Caco-2 (cell line): ENCODE measurements at places on chromosomes 5 and 9. TPM values are rescaled to one million over a fixed set of nuclear protein-coding genes. Genes with fewer than 3 reads are reported as not detected.

The KIF4B gene
- 0.14 TPM in 2 replicates for total RNA-seq

The OR1J2 gene
- not detected in 2 replicates for total RNA-seq

DNA sequence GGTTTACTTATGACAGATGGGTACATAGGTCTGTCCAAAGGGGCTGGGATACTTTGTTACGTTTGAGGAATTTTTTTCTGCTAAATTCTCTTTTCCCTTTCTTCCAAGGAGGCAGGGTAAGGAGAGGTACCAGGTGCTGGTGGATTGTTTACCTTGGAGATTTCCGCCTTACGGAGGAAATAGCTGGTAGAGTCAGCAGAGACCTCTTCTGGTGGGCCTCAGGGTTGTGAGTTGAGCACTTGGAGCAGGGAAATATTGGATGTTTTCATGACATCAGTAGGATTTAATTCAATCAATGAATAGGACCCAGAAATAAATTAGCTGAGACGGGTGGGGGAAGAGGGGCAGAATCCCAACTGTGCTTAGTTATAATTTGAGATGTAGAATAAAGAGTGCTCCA is 60.0 kb upstream of the TAF11L2 start:
- no peaks in the 10 kb centered on the region for H3K27me3 ChIP-seq
- H3K4me1 ChIP-seq, result no peaks in the 10 kb centered on the region
- H3K36me3 ChIP-seq, result no peaks in the 10 kb centered on the region
- H3K27ac ChIP-seq, result peak overlapping the region; percentile 13
- DNase-seq, result no peak

DNA sequence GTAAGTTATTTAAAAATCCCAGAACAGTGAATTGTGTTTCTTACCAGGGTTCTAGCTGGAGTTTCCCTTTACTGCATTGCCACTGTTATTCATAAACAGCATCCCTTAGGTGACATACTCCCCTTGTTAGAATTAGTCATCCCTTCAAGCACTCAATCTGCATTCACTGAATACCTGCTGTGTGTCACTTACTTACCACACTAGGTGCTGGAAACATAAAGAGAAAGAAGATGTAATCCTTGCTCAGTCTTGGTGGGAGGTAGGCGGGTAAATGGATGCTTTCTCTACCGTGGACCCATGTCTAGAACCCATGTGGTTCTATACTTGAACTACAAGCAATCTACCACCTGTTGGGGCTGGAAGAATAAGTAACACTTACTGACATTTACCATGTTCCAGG is 371.6 kb downstream of the KDM4C start:
- H3K36me3 ChIP-seq, result peaks cover 1% of the 10 kb centered on the region; the same call in 1 of the 2 replicates
- H3K27me3 ChIP-seq, result no peaks in the 10 kb centered on the region
- DNase-seq, result no peak
- H3K4me1 ChIP-seq, result no peaks in the 10 kb centered on the region
- no peak overlapping the region for H3K27ac ChIP-seq

The SLC46A2 gene
- not detected in 2 replicates for total RNA-seq

GRCh38 chr5:65186646-65187227 is 295.0 kb downstream of the ADAMTS6 start:
- H3K4me1 ChIP-seq, result peaks cover 19% of the 10 kb centered on the region
- no peaks in the 10 kb centered on the region; the same call in 1 of the 2 replicates for H3K36me3 ChIP-seq
- H3K27me3 ChIP-seq, result no peaks in the 10 kb centered on the region
- no peak for DNase-seq
- H3K27ac ChIP-seq, result no peak overlapping the region

GRCh38 chr5:158414780-158415179 is 555.8 kb upstream of the CLINT1 start:
- no peak overlapping the region for H3K27ac ChIP-seq
- H3K4me1 ChIP-seq, result no peaks in the 10 kb centered on the region
- H3K36me3 ChIP-seq, result no peaks in the 10 kb centered on the region
- no peaks in the 10 kb centered on the region for H3K27me3 ChIP-seq
- H3K4me3 ChIP-seq, result no peak overlapping the region

The FLT4 gene
- total RNA-seq, result not detected in 2 replicates
